ENCODE measurements at places on chromosomes 6 and 20. TPM values are rescaled to one million over a fixed set of nuclear protein-coding genes. Genes with fewer than 3 reads are reported as not detected.

MSH5 gene
- total RNA-seq = 58.0 TPM

- no peak overlapping the region for H3K4me3 ChIP-seq
- no peak overlapping the region for H3K27ac ChIP-seq
- no peak for DNase-seq
- no peaks in the 10 kb centered on the region for H3K36me3 ChIP-seq
- no peaks in the 10 kb centered on the region for H3K27me3 ChIP-seq
- H3K4me1 ChIP-seq = no peaks in the 10 kb centered on the region
Observed at GRCh38 chr20:63090682-63091571, 84.2 kb upstream of the BHLHE23 start.

- no peak overlapping the region for H3K4me3 ChIP-seq
- peaks cover 39% of the 10 kb centered on the region for H3K4me1 ChIP-seq
- peak; percentile 92 for DNase-seq
- no peaks in the 10 kb centered on the region for H3K27me3 ChIP-seq
Observed at GRCh38 chr6:26216359-26216885, 129.2 kb downstream of the HFE start.

GJA1 gene
- not detected for total RNA-seq

DNA sequence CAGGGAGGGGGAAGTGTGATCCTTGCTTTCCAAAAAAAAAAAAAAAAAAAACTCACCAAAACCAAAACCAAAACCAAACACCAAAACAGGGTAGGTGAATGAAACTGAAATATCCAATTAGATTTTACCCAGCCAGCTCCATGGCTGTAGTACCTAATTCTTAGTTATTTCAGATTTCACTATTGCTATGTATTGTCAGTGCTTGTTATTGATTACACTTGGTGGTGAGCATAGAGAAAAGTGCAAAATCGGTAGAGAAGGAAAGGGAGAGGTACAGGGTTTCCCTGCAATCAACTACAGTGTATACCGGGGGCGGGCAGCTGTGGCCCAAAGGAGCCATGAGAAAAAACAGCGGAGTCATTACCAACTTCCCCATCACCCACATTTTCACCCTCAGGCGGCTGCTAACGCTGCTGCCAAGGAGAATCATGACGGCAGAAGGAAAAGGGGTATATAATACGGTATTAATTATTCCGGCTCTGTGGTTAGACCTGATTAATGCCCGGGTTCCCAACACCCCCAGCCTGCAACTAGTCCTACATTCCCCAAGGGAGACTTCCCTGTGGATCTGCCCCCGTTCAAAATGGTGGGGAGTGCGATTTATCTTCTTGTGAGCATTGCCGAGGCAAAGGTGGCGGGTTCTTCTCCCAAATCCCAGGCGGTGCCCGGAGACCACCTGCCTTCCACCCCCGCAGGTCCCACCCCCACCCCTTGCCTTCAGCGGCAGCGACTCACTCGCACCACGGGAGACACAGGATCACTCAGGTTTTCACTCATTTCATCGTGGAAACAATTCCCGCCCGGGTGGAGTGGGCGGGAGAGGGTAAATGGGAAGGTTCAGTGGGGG is at the start of gene C6orf62:
Gene C6orf62 (minus strand): TSS at position 30 of the 847 bp plus-strand sequence. CDS start 486 bp downstream, outside the sequence.
- H3K36me3 ChIP-seq = peaks cover 50% of the 10 kb centered on the region
- H3K27me3 ChIP-seq = no peaks in the 10 kb centered on the region
- peak; percentile 55 for DNase-seq
- H3K4me3 ChIP-seq = peak within 1 kb of the TSS; percentile 96
- H3K27ac ChIP-seq = peak within 1 kb of the TSS; percentile 100
- H3K4me1 ChIP-seq = peaks cover 51% of the 10 kb centered on the region

DNA sequence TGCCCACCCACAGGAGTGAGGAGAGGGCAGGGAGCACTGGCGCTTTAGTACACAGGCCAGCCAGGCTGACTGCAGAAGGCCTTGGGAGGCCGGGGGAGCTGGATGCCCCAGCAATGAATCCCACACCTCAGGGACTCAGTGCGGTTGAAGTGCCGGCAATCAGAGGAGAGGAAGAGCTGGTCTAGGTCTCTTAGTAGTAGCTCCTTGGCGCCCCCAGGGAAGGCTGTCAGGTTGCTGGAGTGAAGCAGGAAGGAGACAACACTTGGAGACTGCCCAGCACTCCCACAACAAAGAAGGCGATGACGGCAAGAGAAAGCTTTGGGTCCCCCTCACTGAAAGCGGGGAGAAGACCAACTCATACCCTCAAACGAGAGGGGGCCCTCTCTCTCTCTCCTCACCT is 8.3 kb upstream of the TNXB start:
- DNase-seq = no peak
- H3K27me3 ChIP-seq = no peaks in the 10 kb centered on the region
- no peak overlapping the region for H3K27ac ChIP-seq
- no peak overlapping the region for H3K4me3 ChIP-seq
- H3K4me1 ChIP-seq = peaks cover 10% of the 10 kb centered on the region

DNA sequence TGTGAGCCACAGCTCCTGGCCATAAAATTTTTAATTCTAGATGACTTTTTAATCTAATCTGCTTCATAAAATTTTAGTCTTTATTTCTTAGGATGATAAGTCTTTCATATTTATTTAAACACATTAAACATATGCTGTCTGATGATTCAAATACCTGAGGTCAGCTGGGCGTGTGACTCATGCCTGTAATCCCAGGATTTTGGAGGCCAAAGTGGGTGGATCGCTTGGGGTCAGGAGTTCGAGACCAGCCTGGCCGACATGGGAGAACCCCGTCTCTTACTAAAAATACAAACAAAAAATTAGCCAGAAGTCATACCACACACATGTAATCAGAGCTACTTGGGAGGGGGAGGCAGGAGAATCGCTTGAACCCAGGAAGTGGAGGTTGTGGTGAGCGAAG is 53.1 kb downstream of the RBM24 start:
- no peak for DNase-seq
- H3K27me3 ChIP-seq = no peaks in the 10 kb centered on the region
- H3K36me3 ChIP-seq = no peaks in the 10 kb centered on the region
- H3K27ac ChIP-seq = no peak overlapping the region

- no peaks in the 10 kb centered on the region for H3K36me3 ChIP-seq
- H3K27ac ChIP-seq = no peak overlapping the region
Observed at GRCh38 chr6:163947276-163947675, 532.8 kb downstream of the QKI start.

DNA sequence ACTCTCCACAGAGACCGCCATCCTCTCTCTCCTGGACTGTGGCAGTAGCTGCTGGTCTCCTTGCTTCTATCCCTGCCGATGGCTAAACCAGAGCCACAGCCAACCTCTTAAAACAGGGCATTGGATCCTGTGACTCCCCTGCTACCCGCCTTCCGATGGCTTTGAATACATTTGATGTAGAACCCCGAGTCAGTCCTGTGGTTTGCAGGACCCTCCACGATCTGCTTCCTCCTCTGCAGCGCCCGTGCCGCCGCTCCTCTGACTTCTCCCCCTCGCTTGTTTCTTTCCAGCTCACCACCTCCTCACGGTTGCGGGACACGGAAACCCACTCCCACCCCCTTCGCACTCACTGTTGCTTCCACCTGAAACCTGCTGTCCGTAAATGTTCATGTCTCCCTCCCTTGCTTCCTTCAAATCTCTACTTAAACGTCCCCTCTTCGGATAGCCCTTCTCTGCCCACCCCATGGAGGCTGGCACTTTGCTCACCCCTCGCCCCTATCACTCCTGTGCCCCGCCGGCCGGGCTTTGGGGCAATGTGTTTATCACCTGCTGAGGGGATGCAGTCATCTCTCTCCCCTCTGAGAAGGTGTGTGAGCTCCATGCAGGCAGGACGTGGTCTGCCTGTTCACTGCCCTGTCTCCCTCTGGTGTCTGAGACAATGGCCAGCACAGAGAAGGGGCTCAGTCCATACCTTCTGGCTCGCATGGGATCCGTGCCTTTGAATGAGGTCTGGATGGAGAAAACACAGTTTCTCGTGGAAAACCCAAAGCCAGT is 67.8 kb downstream of the GFOD1 start:
- H3K36me3 ChIP-seq = no peaks in the 10 kb centered on the region
- DNase-seq = no peak
- no peak overlapping the region for H3K4me3 ChIP-seq
- peaks cover 15% of the 10 kb centered on the region for H3K4me1 ChIP-seq
- no peak overlapping the region for H3K27ac ChIP-seq

DNA sequence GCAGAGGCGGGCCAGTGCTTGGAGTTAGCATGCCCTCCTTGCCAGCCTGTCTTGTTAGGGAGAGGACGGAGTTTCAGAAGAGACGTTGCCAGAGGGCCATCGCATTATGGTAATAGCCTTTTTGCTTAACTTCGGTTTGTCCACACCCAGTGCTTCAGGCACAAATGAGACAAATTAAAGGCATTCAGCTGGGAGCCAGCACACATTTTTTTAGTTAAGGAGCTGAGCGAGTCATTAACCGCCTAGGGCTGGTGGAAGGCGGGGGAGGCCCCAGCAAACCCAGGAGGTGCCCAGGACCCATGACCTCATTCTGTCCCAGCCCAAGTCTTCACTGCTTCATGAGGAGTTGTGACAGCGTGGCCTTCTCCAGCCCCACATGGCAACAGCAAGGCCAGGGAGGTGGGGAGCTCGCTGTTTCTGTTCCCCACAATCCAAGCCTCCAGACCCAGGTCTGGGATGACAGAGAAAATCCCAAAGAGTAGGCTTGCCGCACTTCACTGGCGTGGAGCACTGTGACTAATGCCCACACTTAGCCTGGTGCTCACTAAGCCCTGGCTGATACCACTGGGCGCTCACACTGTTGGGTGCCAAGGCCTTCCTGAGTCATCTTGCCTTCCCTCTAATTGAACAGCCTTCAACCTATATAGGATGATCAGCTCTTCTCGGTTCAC is 237.1 kb downstream of the ANKRD60 start:
- no peak overlapping the region for H3K27ac ChIP-seq
- no peaks in the 10 kb centered on the region for H3K4me1 ChIP-seq
- no peaks in the 10 kb centered on the region for H3K27me3 ChIP-seq
- H3K4me3 ChIP-seq = no peak overlapping the region
- no peak for DNase-seq

MRAP2 gene
- total RNA-seq = not detected

DNA sequence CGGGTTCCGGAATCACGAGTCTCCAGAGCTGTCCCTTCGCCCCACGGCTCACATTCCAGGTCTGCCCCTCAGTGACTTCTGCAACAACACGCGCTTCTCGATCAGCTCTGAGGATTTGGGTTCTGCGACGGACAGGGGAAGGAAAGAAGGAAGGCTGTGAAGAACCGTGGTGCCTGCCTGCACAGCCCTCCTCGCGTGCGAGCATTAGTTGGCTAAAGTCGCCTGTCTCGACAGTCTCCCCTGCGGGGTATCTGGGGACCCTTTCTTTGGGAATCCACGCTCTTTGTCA is 23.1 kb downstream of the VPS52 start:
- no peak for DNase-seq
- peak overlapping the region; percentile 97 for H3K27ac ChIP-seq
- H3K4me1 ChIP-seq = peaks cover 39% of the 10 kb centered on the region
- peaks cover 4% of the 10 kb centered on the region for H3K27me3 ChIP-seq
- H3K36me3 ChIP-seq = peaks cover 26% of the 10 kb centered on the region

PKHD1 gene
- not detected for total RNA-seq

- no peak for DNase-seq
- H3K27ac ChIP-seq = no peak overlapping the region
- peaks cover 4% of the 10 kb centered on the region for H3K27me3 ChIP-seq
- no peak overlapping the region for H3K4me3 ChIP-seq
- H3K36me3 ChIP-seq = no peaks in the 10 kb centered on the region
- H3K4me1 ChIP-seq = no peaks in the 10 kb centered on the region
Observed at GRCh38 chr20:52209154-52209571, 17.6 kb upstream of the ZFP64 start.

DNA sequence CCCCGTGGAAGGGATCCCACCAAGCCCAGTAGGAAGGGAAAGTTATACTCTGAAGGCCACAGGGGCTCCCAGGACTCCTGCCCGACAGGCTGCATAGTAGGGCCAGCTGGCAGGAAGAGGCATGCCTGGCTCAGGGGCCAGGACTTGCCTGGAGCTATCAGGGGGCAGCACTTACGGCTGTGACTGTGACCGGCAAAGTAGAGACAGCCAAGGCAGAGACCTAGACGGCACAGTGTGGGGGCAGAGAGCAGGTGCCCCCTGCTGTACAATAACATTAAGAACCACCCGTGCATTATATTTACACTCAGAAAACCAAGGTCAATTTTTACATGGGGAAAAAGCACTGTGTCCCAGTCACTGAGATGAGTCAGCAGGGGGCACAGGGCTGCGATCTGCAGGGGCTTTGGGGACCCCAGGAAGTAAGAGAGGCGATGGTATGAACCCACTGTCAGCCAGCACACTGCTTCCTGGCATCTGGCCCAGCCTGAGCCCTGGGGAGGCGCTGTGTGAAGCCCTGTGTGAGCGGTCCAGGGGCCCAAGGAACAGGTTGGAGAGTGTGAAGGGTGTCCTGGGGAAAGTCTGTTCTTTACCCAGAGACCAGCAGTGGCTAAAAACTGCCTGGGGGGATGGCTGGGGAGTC is 9.9 kb downstream of the CCDC167 start:
- peak overlapping the region; percentile 28 for H3K27ac ChIP-seq
- peaks cover 11% of the 10 kb centered on the region for H3K36me3 ChIP-seq
- H3K4me1 ChIP-seq = peaks cover 39% of the 10 kb centered on the region
- H3K27me3 ChIP-seq = no peaks in the 10 kb centered on the region

GRCh38 chr6:136464874-136465273 is 85.3 kb downstream of the MAP7 start:
- peaks cover 9% of the 10 kb centered on the region for H3K27me3 ChIP-seq
- H3K36me3 ChIP-seq = no peaks in the 10 kb centered on the region
- DNase-seq = no peak
- H3K4me1 ChIP-seq = peaks cover 16% of the 10 kb centered on the region
- no peak overlapping the region for H3K27ac ChIP-seq

DNA sequence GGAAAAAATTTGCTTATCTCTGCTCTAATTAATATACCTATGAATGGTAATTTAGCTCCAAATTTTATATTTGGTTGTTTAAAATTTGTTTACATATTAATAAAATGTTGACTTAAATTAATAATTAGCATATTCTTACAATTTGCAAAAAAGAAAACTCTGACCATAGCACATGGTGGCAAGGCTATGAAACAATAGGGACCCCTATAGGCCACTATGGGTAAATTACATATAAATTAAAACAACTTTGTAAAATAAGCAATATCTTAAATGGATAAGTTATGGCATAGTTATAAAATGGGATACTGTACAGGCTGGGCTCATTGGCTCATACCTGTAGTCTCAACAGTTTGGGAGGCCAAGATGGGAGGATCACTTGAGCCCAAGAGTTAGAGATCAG is 76.0 kb downstream of the MKKS start:
- H3K27me3 ChIP-seq = peaks cover 4% of the 10 kb centered on the region
- peaks cover under 1% of the 10 kb centered on the region for H3K4me1 ChIP-seq
- no peak overlapping the region for H3K27ac ChIP-seq
- H3K36me3 ChIP-seq = no peaks in the 10 kb centered on the region
- no peak for DNase-seq

GRCh38 chr20:21027569-21027968 is 78.6 kb downstream of the LINC00237 start:
- H3K4me1 ChIP-seq = no peaks in the 10 kb centered on the region
- no peaks in the 10 kb centered on the region for H3K36me3 ChIP-seq
- H3K4me3 ChIP-seq = no peak overlapping the region
- H3K27ac ChIP-seq = no peak overlapping the region
